Stimulated activated CD4-positive, alpha-beta T cell treated with anti-CD3 and anti-CD28 coated beads, Interleukin-2, amount 100 ng/mL, for 4 hours (primary cell): ENCODE measurements at places on chromosomes 7 and 10.
A peak's percentile ranks its signal among the peaks of the same experiment; 100 is the strongest.

DNA sequence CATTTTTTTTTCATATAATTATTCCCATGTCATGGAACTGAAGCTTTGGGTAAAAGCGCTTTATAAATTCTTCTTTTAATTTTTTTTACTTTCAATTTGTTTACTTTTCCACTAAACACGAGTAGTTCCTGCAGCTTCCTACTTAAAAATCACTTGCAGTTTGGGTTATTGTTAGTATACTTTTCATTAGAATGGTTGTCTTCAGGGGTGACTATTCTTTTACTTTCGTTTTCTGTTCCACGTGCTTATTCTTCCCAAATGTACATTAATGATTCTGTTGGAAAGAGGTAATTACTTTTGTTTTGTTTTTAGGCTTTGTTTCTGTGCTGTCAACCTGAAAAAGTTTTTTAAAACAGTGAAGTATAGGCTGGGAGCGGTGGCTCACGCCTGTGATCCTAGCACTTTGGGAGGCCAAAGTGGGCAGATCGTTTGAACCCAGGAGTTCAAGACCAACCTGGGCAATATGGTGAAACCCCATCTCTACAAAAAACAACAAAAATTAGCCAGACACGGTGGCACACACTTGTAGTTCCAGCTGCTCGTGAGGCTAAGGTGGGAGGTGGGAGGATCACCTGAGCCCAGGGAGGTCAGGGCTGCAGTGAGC, 5.2 kb upstream of the CFAP69 start:
- DNase-seq: no peak

- DNase-seq: no peak
These were observed 71.5 kb downstream of the PRPF18 start for GRCh38 chr10:13658264-13658663.

GRCh38 chr10:116626815-116627214, 6.1 kb downstream of the PNLIPRP2 start:
- no peak for DNase-seq

DNA sequence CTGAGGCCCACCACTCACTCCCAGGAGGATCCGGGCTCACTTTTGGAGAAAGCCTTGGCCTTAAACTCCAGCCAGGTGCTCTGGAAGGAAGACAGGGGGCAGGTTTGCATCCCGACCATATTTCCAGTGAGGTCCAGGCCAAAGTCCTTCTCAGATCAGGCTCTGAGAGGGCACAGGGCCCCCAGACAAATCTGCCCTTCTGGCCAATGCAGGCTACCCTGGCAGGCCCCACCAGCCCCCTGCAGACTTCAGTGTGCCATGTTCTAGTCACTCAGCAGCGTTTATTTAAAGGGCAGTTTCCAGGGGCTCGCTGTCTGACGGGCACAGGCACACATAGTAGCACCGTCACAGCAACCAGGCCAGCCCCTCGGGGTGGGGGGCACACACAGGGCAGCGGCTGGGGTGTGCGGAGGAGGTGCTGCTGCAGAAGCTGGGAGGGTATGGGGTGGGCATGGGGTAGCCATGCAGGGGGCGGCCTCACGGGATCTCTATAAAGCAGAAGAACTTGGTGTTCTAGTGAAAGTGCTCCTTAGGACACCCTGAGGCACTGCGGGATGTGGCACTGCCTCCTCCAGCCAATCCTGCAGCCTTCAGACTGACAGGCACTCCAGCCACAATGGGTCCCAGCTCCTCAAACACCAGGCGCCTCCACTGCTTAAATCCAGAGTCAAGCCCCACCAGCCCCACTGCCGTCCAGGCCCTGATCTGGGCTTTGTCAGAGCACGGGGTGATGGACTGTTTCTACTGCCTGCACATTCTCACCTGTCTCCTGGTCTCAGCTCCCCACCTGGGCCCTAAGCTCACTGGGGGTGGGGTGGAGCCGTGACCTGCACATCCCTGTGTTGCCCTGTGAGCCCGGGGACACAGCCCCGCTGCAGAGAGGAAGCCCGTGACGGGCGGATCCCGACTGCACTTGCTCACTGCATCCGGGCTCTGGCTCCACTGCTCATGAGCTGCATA, 9.6 kb upstream of the PYROXD2 start:
- DNase-seq: no peak

GRCh38 chr10:13613519-13613918, 26.8 kb downstream of the PRPF18 start:
- no peak for DNase-seq

- no peak for DNase-seq
These were observed 22.3 kb downstream of the MAP3K8 start for GRCh38 chr10:30456266-30456665.

DNA sequence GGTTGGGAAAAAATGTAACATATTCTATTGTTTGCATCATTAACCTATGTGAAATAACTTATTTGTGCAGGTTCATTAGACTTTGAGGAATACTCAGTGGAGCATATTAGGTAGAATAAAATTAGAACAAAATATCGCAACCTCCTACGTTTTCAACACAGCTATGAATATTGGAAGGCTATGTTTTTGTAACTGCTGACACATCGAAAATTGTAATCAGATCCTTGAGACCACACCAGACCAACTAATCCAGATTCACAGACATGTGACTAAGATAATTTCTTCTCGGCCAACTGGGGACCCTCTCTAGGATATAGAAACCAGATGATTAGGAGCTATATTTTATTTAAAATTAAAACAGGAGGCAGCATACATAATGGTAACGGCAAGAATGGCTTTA, 77.5 kb upstream of the VWC2 start:
- DNase-seq: no peak

- no peak for DNase-seq
These were observed 219.3 kb downstream of the THSD7A start for GRCh38 chr7:11612737-11613136.

- DNase-seq: no peak
These were observed 50.6 kb downstream of the KIAA1217 start for GRCh38 chr10:24259365-24260130.

- DNase-seq: no peak
These were observed 73.7 kb downstream of the NKX6-2 start for GRCh38 chr10:132712291-132712690.

- no peak for DNase-seq
These were observed 116.1 kb downstream of the POM121L12 start for GRCh38 chr7:53151496-53151895.

- no peak for DNase-seq
These were observed 494.1 kb downstream of the SDK1 start for GRCh38 chr7:3795141-3795540.

DNA sequence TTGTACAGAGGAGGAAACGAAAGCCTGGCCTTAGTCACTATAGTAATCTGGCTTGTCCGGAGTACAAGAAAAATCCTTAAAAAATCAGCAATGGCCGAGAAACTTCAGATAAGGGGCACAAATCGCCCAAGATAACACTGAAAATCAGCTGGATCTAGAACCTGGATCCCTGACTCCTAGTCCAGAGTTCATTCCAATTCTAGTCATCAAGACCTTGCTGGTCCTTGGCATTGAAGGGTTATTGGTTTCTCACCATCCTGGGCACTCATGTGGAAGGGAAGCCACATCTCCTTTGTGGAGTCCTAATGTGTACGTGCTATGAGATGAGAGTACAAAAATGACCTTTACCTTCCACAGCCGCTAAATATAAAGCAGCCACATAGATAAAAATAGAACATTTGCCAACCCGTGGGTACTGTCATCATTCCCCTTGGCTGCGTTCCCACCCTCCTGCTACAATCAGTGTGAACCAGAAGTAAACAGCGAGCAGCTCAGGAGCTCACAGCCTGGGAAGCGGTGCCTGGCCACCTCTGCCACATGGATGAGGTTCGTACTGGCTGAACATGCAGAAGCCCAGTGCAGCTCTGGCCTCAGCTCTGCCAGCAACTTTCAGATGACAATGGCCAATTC, 116.0 kb upstream of the PDLIM1 start:
- no peak for DNase-seq

DNA sequence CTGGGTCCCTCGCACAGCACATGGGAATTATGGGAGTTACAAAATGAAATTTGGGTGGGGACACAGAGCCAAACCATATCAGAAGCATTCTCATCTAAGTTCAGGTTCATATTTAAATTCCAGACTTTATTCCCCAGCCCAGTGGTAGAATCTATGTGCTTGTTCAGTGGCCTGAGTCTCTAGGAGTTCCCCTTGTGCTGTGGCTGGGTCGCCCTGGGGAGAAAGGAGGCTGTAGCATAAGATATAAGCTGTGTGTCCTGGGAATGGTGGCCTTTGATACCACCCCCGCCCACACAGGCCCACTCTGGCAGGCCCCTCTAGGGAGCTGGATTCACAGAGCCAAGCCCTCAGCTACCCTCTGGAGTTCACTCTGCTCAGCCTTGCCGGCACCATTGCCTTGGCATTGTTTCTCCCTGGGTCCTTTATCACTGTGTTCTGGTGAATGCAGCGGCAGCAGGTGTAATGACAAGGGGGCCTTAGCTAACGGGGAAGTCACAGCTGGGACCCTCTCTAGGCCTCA, 64.2 kb downstream of the MINDY4 start:
- DNase-seq: no peak

GRCh38 chr7:12722136-12722535, 34.7 kb downstream of the ARL4A start:
- DNase-seq: no peak

GRCh38 chr7:47968847-47969774, 10.3 kb downstream of the HUS1 start:
- DNase-seq: peak; percentile 15

GRCh38 chr7:159091480-159092475, 52.9 kb downstream of the VIPR2 start:
- no peak for DNase-seq

DNA sequence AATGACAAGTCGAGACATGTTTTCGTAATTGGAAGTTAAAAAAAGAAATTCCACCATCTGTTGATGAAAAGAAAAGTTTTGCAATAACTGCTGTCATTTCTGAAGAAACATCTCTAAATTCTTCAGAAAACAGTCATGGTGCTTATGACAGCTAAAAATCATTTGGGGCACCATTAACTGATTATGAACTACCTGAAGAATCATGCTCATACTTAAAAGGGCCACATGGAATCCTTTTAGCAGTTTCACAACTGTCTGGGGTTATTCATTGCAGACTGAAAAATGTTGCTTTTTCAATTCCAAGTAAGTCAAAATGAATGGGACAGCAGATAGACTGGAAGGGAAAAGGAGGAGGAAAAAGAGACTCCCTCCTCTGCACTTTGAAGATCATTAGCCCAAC, 134.2 kb downstream of the CHN2 start:
- no peak for DNase-seq

DNA sequence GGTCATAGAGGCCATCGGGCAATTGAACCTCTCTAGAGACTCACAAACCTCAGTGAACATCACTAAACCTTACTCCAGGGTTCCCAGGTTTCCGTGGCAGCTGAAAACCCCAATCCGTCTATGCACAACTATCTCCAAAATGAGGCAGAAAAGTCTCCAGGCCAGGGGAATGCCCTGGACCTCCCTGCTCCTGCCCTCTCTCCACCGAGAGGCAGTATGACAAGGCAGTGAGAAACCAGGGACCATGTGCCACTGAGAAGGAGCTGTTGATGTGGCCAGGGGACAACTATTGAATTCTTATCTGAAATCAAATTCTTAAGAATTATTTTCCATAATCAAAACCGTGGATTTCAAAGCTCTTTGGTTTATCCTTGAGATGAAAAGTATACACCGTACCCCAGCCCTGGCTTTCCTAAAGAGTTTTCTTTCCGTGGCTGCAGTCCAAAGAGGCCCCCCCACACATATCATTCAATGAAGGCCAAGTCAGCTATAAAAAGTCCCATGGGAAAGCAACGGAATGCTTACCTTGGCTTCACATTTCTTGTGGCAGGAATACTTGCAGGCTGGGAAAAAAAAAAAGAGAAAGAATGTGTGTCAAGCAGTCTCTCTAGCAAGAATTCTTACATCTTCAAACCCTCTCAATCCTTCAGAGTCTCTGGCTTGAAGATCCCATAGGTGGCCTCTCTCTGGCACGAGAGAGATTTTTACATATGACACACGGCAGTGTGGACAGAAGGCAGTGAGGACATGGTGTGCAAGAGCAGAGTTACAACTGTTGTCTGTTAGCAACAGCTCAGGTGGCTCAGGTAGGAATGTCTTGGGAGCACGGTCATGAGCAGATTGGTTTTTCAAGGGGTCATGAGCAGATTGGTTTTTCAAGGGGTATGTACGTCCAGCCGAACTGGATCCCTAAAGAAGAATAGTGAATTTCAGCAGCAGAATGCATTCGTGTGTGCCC, 75.2 kb downstream of the TNS3 start:
- DNase-seq: no peak

DNA sequence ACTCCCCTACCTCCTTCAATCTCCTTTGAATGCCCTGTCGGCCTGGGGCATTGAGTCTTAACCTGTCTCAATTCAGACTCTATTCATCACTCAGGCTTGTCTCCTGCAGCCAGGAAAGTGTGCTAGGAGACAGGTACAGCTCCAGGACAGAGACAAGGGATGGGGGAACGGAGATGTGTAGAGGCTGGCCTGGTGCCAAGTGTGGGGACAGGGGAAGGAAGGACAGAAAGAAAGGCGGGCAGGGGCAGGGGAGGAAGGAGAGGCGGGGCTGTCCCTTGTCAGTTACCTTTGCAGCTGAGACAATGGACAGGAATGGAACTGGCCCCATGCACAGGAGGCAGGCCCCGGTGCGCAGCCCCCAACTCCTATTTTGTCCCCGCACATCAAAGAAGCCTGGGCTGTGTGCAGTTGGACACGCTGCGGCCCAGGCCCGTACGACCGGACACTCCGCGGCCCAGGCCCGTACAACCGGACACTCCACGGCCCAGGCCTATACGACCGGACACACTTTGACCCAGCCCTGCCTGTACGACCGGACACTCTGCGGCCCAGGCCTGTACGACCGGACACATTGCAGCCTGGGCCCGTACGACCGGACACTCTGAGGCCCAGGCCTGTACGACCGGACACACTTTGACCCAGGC, 36.9 kb downstream of the CHST15 start:
- DNase-seq: no peak

GRCh38 chr7:1650363-1651030, 19.6 kb upstream of the ELFN1 start:
- DNase-seq: no peak

DNA sequence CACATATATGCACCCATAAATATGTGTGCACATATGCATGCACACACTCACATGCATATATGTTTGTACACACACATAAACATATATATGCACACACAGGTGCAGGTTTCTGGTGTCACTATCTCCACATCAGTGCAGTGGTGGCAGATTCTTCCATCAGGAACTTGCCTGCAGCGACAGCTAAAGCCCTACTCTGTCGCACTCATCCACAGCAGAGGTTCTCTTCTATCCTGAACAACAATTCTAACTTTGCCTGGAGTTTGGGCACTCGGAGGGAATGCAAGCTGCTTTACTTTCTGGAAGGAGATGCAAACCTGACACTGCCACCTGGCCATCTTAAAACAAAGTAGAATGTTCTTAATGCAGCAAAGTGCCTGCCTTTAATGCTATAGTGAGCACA, 745.8 kb downstream of the GRID1 start:
- DNase-seq: no peak

GRCh38 chr7:132387596-132387995, 188.7 kb downstream of the PLXNA4 start:
- no peak for DNase-seq
